Erythroblast (primary cell): ENCODE measurements at places on chromosomes 12 and 14.

DNA sequence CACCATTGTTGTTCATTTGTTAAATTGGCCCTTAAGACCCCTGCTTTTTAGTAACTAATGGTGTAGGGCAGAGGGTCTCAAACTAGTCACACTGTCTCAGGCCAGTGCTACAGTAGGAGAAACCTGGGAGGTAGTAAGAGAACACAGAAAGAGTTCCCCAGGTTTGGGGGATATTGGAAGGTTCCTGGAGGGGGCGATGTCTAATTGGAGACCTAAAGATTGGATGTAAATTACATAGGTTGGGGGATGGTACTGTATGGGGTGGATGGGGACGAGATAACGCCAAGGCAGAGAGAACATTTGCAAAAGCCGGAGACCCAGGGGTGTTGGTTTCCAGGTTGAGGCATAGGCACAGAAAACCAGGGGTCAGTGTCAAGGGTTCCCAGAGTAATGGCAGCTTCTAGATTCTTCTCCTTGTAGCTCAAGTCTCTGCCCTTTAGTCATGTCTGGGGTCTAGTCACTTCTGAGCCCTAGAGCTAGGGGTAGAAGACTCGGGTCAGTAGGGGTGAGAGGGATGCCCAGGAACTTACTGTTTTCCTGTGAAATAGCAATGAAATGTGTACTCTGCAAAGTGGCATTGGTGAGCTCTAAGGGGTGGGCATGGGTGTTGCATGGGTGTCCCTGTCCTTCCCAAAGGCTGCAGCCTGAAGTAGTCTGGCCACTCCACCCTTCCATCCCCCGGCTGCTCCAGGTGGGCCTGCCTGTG lies 21.8 kb downstream of the PLEKHG3 start:
- DNase-seq, result no peak

DNA sequence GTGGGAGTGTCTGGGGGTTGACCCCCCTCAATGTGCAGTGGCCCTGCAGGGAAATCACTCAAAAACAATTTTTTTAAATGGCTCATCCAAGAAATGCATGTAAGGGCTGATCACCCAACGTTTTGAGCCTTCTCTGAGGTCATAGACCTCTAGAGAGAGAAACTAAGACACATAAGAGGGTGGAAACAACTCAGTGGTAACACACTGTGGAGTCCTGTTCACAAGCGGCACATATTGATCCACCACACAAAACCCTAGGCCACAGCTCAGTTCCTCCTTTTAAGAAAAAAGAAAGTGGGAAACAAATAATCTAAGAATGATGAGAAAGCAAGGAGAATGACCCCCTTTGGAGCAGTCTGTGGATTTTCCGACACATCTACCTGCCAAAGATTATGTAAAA lies 83.0 kb upstream of the METAP2 start:
- no peak for DNase-seq

DNA sequence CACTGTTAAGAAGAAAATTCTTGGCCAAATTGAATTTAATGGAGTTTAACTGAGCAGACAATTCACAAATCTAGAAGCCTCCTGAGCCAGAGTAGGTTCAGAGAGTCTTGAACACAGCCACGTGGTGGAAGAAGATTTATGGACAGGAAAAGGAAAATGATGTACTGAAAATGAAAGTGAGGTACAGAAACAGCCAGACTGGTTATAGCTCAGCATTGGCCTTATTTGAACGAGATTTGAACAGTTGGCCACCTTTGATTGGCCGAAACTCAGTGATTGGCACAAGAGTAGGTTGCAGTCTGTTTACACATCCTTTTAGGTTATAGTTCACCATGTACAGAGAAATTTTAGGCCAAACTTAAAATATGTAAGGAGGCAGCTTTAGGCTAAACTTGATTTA lies 9.9 kb downstream of the OAS2 start:
- DNase-seq, result no peak

GRCh38 chr14:76428611-76429010 lies 52.7 kb downstream of the ESRRB start:
- DNase-seq, result no peak

DNA sequence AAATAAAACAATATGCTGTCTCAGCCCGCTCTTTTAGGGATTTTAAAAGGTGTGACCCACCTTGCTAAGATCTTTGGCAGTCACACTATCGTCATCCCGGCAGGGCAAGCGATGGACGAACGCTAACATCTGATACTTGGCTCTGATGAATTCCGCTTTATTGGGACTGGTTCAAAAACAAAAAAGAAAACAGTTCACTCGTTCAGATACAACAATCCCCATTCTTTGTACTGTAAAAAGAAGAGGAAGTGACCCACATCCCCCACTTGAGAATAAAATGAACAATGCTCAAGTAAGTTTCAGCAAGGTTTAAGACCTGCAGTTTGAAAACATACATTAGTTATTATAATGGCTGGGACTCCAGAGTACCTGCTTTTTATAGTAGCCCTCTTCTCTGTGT lies 7.3 kb downstream of the GIT2 start:
- no peak for DNase-seq

GRCh38 chr14:22152903-22153302 lies 436.1 kb downstream of the DAD1 start:
- DNase-seq, result no peak

DNA sequence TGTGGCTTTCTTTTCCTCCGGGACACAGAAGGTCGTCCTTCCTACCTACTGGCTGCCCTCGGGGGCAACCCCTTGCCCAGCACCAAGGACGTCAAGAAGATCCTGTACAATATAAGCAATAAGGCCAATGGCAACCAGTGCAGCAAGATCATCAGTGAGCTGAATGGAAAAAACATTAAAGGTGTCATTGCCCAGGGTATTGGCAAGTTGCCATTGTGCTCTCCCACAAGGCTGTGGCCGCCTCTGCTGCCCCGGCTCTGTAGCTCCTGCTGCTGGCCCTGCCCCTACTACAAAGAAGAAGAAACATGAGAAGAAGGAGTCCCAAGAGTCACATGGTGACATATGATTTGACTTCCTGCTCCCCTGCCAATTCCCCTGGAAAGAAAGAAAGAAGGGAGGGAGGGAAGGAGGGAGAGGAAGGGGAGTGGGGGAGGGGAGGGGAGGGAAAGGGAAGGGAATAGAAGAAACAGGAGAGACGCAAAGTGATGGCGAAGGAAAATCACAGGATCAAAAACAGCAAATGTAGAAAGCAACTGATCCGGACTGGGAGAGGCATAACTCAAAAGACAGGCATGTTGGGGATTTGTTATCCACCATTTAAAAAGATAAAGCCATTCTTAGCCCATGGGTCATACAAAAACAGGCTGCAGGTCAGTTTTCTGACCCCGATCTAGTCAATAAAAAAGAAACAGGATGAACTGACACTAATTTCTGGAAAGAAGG lies 61.3 kb upstream of the RESF1 start:
- peak; percentile 3 for DNase-seq

DNA sequence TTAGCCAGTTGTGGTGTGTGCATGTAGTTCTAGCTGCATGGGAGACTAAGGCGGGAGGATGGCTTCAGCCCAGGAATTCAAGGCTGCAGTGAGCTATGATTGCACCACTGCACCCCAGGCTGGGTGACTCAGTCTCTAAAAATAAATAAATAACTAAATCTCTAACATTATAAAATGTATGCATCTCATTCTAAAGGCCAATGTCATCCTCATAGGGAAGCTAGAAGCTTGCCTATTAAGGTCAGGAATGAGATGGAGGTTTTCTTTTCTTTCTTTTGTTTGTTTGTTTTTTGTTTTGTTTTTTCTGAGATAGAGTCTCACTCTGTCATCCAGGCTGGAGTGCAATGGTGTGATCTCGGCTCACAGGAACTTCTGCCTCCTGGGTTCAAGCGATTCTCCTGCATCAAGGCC lies 48.8 kb upstream of the PAPLN start:
- no peak for DNase-seq
